ENCODE measurements at places on chromosomes 13 and 19.

GRCh38 chr19:36417752-36418286 is 625 bp downstream of the ZFP82 start:
- DNase-seq: no peak

DNA sequence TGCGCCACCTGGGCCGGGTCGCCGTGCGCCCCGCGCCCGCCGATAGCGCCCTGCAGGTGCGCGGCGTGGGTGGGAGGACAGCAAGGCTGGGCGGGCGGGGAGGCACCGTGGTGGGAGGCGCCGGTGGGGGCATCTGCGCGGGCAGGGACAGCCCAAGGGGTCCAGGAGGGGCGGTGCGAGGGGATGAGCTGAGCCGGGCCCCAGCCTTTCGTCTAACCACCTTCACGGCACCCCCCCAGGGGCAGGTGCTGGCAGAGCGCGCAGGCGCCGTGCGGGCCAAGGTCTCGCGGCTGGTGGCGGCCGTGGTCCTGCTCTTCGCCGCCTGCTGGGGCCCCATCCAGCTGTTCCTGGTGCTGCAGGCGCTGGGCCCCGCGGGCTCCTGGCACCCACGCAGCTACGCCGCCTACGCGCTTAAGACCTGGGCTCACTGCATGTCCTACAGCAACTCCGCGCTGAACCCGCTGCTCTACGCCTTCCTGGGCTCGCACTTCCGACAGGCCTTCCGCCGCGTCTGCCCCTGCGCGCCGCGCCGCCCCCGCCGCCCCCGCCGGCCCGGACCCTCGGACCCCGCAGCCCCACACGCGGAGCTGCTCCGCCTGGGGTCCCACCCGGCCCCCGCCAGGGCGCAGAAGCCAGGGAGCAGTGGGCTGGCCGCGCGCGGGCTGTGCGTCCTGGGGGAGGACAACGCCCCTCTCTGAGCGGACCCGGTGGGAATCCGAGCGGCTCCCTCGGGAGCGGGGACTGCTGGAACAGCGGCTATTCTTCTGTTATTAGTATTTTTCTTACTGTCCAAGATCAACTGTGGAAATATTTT is 3.1 kb downstream of the KISS1R start:
- peak; percentile 59 for DNase-seq

- DNase-seq: no peak
Observed at GRCh38 chr19:7492142-7492541, 3.3 kb upstream of the PEX11G start.

- no peak for DNase-seq
Observed at GRCh38 chr19:32530773-32531172, 50.2 kb upstream of the PDCD5 start.

DNA sequence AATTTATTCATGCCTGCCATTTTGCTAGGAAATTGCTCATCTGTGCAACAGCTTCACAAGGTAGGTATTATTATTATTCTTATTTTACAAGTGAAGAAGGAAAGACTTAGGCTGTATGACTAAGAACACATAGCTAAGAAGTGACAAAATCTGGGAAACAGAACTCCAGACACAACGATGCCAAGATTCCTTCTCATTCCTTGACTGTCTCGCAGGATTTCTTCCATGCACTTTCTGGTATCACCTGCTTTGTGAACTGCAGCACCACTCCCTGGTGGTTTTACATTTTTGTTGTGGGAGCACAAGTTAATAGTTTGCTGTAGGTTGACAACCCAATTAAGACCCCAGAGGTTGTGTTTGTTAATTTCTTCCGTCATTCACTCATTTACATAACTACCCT is 188.5 kb downstream of the LACC1 start:
- no peak for DNase-seq

- DNase-seq: no peak
Observed at GRCh38 chr13:37615276-37615675, 16.7 kb upstream of the POSTN start.

DNA sequence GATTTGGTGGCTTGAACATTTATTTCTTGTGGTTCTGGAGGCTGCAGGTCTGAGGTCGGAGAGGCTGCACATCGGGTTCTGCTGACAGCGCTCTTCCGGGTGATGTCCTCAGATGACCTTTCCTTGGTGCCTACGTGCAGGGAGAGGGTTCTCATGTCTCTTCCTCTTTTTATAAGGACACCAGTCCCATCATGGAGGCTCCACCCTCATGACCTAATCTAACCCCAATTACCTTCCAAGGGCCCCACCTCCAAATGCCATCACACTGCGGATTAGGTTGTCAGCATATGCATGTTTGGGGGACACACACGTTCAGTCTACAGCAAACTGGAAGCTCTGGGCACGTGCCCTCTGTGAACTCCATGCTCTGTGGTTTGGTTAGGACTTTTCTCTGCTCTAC is 338.6 kb downstream of the FGF9 start:
- DNase-seq: no peak

DNA sequence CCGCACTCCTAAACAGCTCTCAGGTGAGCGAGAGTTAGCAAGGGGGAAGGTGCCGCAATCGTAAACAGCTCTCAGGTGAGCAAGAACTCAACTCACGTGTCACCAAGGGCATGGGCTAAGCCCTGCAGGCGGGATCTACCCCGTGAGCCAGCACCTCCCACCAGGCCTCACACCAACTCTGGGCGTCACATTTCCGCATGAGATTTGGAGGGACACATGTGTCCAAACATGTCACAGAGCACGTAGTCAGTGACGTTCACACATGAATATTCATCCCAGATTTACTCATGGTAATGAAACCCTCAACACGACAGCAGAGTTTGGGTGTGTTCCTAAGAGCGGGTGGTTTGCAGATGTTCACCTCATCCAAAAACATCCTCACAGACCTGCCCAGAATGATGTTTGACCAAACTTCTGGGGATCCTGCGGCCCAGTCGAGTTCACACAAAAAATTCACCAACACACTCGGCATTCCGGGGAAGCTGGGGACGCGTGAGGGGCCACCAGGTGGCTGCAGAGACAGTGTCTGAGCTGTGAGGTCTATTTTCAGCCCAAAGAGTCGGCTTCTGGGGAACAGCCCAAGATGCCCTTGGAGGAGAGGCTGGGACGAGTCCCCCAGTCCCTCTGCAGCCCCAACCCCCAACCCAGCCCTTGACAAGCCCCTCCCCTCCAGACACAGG is 19.6 kb downstream of the C2CD4C start:
- no peak for DNase-seq

DNA sequence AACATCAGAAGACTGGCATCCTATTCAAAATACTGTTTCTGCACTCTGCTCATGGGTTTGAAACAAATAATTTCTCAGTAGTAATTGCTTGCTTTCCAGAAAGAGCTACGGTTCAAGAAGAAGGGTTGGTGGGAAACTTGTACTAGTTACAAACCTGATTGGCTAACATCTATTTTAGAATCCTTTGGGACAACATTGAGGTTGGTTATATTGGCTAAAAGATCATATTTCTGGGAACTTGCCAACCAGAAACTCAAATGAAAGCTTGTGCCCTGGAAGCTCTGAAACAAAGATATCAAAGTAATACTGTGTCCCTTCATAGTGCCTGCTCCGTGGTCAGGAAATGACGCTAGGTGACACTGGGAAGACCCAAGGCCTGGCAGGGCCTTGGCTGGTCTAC is 141.7 kb downstream of the LACC1 start:
- no peak for DNase-seq

DNA sequence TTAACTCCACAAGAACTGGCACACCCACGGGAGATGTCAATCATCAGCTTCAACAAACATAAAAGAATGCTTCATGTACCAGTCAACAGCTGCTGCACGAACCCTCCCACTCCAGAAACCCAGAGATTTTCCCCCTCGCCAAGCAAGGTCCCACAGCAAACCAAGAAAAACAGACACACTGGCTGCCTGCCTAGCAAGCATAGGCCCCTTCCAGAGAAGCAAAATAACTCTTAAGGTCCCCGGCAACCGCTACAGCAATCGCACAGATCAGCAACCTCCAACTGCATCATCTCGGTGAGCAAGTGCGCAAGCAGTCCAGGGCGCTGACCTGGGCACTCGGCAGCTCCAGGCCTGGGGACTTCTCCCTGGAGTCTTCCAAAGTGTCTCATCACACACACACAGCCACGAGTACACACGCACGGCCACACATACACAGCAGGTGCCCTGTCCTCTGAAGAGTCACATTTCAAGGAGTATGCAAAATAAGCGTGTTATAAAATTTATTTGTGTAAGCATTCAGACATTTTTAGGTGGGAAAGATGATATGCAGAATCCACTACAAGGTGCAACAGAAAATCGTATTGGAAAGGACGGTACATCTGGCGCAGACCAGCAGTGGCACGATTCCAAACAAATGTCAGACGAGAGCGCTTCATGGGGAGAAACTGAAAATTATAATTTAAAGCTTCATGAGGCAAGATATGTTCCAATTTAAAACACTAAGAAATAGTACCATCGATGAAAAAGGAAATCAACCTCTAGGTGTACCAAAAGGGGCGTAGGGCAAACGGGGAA is 125.0 kb downstream of the STK24 start:
- no peak for DNase-seq

GRCh38 chr19:55488986-55489710 is 912 bp downstream of the SSC5D start:
- no peak for DNase-seq

GRCh38 chr13:36450534-36450933 is 18.2 kb downstream of the CCNA1 start:
- no peak for DNase-seq

- no peak for DNase-seq
Observed at GRCh38 chr13:40446365-40446764, 220.1 kb downstream of the FOXO1 start.

DNA sequence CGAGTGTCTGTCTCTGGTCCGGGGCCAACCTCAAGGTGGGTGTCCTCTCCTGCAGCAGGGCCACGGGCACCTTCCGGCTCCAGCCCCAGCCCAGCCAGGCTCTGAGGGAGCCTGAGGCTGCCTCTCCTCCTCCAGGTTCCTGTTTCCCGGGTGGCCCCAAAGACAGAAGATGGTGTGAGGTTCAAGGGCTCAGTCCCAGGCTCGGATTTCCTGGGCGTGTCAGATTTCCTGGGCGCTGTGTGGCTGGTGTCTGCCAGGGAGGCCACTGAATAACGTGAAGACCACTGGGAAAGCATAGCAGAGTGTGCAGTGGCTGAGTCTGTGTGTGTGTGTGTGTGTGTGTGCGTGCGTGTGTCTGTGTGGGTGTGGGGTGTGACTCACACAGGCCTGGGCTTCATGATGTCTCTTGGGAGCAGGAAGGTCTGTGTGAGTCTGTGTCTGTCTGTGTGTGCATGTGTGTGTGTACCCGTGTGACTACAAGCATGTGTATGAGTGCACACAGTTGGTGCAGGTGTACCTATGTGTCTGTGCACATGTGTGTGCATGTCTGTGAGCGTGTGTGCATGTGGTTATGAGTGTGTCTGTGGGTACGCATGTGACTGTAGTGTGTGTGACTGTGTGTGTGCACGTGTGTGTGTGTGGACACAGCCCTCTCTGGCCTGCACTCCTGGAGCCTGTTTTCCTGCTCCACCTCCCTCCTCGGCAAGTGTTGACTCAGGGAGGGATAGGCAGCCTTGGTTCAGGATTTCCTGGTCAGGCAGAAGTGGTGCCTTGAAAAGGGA is 28.3 kb downstream of the CEBPA start:
- DNase-seq: no peak

GRCh38 chr13:75660694-75661093 is 24.6 kb downstream of the LMO7 start:
- no peak for DNase-seq

DNA sequence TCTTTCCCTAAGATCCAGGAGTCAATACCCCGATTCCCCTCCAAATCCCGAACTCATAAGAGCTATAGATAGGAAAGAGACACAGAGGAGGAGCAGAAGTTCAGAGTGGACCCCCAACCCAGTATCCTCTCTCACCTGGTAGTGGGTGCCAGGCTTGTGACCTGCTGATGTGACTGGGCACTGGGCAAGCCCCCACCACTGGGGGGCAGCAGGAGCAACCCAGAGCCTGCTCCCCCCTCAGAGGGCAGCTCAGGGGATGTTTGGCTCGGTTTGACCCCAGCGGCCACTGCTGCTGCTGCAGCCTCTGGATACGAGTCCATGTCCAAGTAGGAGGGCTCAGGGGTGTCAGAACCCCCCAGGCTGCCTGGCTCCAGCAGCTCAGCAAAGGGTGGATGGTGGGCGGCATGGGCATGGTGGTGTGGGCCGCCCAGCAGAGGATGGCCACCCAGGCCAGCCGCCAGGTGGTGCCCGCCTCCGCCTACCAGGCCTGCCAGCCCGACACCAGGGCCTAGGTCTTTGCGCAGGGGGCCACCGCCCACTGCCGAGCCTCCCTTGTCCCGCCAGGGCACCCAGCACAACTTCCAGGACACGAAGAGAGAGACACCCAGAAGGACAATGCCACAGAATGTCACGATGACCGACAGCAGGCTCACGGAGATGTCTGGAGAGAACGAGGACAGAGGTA is 7.4 kb downstream of the SYT3 start:
- DNase-seq: no peak

GRCh38 chr19:38209671-38210457 is 14.2 kb downstream of the DPF1 start:
- DNase-seq: no peak

DNA sequence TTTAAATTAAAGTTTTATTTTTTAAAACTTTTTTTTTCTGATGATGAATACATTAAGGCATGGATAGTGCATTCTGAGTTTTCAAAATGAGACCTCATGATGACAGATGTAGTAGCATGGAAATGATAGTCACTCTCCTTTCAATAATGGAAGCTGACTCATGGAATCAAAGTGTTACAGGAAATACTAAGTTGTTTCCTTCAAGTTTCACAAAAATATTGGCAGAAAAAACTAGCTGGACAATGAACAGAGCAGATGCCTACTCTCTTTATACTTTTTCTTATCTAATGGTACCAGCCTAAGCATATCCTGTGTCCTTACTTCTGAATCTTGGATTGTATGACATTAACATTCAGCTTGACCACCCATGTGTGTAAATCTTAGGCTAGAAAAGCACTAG is 1337.3 kb downstream of the PCDH9 start:
- DNase-seq: no peak

DNA sequence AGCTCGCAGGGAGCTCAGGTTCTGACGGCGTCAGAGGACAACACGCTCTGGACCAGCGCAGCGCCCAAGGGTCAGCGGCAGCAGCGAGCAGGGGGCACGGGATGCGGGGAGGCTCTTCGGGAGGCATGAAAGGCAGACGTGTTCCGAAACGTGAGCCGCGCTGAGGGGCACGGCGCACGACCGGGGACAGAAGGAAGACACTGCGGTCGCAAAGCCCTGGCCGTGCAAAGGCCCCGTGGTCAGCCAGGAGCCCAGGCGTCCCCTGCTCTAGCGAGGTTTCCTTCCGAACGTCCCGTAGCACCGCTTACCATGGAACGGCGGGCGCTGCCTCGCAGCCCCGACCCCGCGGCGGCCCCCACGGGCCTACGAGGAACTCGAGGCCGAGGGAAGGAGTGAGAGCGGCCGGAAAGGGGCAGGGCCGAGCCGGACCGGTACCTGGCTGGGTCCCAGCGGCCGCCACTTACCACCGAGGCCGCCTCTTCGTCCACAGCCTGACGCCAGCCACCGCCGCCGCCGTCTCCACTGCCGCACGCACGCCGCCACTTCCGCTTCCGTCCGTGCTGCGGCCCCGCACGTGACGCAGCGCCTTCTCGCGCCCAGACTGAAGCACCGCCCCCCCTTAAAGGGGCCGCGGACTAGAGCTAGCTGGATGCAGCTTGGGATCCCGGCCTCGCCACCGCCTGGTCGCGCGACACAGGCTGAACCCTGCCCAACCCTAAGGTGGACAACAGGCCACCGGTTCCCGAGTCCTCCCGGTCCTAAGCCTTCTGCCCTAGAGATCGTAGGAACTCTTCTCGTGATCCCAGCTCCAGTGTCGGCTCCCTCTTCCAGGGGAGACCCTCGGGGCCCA is 9.4 kb downstream of the ABHD17A start:
- peak; percentile 77 for DNase-seq

- DNase-seq: peak; percentile 92
Observed at GRCh38 chr13:94827566-94827965, 115.2 kb upstream of the SOX21 start.

- DNase-seq: no peak
Observed at GRCh38 chr13:41241626-41242025, 21.8 kb downstream of the MTRF1 start.

All from NCI-H1930 (cell line).